GM23248 (cell line): ENCODE measurements at places on chromosomes 16 and 17. TPM values are rescaled to one million over a fixed set of nuclear protein-coding genes. Genes with fewer than 3 reads are reported as not detected.

Gene CBFA2T3
- 0.08 TPM in 1 of 2 replicates, not detected in the other for polyA plus RNA-seq

Gene TRIM47
- 1.2 and 2.0 TPM in 2 replicates for polyA plus RNA-seq

Gene ZFP90
- polyA plus RNA-seq, result 11.9 and 15.6 TPM in 2 replicates

Gene ELMO3
- polyA plus RNA-seq, result 0.10 TPM in 1 of 2 replicates, not detected in the other

Gene MT4
- polyA plus RNA-seq, result not detected in 2 replicates

Gene DPEP3
- polyA plus RNA-seq, result not detected in 2 replicates

Gene FUS
- 154 and 166 TPM in 2 replicates for polyA plus RNA-seq

Gene SLC2A4
- polyA plus RNA-seq, result 0.08 TPM in 1 of 2 replicates, not detected in the other

Gene KCTD13
- polyA plus RNA-seq, result 10.7 and 12.6 TPM in 2 replicates

Gene TMEM106A
- 5.1 and 5.9 TPM in 2 replicates for polyA plus RNA-seq

Gene EFNB3
- polyA plus RNA-seq, result 0.96 and 0.99 TPM in 2 replicates

Gene SLC6A2
- polyA plus RNA-seq, result not detected in 2 replicates

DNA sequence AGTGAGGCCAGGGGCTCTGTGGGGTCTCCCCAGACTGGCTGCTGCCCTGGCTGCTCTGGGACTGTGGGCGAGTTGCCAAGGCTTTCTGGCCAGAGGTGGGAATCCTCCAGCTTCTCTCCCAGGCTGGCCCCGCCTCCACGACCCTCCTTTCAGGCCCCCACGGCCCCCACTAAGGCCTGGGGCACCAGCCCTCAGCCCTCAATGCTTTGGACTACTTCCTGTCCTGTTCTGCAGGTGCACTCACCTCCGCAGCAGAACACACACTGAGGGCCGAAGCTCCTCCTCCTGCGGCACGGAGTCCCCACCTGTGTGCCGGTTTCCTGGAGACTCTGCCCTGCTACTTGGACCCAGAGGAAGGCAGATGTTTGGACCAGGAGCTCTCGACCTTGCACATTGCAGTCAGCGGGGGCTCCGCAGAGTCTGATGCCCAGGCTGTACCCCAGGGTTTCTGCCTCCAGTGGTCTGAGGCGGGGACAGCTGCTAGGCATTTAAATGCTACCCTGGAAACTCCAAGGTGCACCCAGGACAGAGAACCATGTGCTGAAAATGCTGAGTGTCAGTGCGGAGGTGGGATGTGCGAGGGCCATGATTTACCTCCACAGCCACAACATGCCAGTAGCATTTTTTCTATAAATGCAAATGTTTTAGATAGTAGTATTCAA, 223.8 kb downstream of the IRF8 start:
- no peak for DNase-seq

DNA sequence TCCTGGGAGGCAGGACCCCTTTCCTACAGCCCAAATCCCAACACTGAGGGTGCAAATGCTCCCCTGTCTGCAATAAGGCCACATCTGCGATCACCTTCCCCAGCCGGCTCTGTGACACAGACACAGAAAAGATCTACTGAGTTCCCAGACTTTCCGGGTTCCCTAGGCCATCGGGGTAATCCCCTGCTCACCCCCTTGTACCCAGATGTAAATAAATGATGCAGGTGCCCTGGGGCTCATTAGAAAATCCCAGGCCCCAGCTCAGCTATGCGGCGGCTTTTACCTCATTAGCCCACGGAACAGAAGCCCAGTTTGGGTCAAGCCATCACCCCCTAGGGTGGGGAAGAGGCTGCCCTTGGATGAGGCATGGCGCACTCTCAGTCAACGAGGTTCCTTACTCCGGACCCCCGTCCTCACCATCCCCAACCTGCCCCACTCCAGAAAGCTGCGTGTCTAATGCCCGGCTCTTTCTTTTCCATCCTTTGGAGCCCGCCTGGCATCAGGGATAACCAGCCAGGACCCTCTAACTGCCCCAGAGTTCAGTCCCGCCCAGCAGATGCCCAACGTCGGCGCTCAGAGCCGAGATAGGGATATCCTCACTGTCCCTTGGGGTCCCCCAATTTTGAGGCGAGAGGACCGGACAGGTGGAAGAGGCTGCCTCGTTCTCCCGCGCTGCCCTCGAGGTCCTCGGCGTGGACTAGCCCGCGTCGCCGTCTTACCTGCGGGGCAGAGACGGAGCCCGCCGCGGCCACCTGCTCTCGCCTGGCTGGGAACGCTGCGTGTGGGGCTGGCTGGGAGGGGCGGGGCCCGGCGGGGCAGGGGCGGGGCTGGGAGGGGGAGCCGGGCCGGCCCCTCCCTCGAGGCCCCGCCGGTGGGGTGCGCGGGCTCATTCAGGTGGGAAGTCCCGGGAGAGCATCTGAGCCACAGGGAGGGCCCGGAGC, at the start of gene ZNF385C:
Gene ZNF385C, minus strand, starts transcription at position 783 of the 941 bp plus-strand sequence. CDS start 35,417 bp downstream, outside the sequence.
- no peak for DNase-seq

DNA sequence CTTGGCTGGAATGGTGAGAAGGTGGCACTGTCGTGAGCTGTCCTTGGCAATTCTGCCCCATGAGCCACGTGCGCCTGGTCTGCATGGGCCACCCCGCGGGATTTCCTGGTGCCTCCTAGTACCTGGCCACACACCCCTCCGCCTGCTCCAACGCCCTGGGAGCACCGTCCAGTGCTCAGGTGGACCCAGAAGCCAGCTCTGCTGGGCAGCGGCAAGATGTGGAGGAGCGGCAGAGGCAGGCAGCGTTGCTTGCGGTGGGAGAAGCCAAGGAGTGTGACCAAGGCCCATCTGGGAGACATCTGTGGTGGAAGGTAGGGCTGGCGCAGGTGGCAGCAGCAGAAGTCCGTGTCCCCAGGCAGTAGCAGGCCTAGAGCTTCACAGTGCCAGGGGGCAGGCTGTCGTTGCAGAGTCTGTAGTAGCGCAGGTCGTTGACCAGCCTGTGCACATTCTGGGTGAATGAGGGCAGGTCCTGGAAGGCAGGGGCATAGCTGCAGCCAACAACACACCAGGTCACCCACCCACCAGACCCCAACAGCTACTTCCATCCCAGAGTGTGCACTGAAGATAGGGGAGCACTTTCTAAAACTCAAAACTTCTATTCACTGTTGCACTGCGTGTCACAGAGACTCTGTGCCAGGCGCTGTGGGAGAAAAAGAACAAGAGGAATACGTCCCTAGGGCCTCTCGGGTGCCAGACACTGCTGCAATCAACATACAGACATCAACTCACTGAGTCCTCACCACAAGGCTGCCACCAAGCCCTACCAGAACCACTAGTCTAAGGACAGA, 34.9 kb upstream of the GSG1L start:
- no peak for DNase-seq

- DNase-seq, result peak; percentile 94
Measured at GRCh38 chr16:29700253-29700987, 21.4 kb downstream of the QPRT start.

DNA sequence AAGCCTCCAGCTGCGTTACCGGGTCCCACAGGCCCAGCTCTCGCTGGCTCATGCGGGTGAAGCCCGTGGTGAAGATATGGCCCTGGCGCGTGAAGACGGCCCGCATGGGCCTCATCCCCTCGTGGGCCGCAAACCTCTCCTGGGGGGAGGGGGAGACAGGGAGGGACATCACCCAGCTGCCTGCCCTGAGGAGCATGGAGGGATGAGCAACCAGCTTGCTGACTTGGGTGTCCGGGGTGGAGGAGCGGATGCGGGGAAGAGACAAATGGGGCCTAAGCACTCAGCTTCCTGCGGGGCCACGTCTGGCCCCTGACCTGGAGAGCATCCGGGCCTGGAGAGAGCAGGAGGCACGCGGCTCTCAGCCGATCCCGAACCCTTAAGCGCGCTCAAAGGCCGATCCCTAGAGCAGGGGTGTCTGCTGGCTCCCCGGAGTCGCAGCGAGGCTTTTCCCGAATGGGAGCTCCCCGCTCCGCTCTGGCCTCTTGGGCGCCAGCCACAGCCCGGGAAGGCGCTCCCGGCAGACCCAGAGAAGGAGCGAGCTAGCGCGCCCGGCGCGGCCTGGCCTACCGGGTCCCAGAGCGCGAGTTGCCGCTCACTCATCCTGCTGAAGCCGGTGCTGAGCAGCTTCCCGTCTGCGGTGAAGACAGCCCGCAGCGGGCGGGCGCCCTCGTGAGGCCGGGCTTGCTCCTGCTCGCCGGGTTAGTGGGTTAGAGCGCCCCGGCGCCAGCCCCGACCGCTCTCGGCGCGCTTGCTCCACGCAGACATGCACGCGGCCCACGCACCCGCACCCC, 5.0 kb downstream of the CORO6 start:
- peak; percentile 50 for DNase-seq

- DNase-seq, result no peak
Measured at GRCh38 chr16:15445450-15445849, 11.1 kb downstream of the BMERB1 start.

GRCh38 chr16:50121278-50121677, 31.8 kb upstream of the TENT4B start:
- DNase-seq, result no peak

- DNase-seq, result peak; percentile 50
Measured at GRCh38 chr17:64084086-64084939, 45.6 kb downstream of the ERN1 start.

DNA sequence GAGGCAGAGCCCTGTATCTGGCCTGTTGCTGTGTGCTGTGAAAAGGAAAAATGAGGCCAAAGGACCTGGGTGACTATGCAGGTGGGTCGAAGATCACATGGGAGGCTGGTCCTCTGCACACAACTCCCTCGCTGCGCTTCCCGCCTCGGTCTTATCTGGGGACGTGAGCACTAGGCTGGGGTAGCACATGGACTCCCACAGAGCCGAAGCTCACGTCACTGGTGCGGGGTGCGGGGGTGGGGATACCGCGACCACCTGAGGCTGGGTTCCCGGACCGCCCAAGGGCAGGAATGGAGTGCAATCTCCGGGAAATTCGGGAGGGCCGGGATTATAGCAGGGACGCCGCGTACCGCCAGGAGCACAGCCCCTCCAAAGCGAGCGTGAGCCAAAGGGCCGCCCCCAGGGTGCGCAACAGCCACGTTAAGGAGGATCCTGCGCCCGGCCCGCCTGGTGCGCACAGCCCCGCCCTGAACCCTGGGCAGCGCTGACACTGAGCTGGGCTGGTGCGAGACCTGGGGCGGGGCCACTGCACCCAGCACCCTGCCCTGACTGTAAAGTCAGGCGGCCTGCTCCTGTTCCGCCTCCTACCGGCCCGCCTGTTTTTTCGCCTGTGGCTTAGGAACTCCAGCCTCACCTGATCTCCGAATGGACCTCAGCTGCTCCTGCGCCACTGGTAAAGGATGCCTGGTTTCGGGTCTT, 4.8 kb downstream of the MT1A start:
- DNase-seq, result peak; percentile 65

GRCh38 chr16:55045756-55046460, 115.2 kb downstream of the IRX5 start:
- no peak for DNase-seq

DNA sequence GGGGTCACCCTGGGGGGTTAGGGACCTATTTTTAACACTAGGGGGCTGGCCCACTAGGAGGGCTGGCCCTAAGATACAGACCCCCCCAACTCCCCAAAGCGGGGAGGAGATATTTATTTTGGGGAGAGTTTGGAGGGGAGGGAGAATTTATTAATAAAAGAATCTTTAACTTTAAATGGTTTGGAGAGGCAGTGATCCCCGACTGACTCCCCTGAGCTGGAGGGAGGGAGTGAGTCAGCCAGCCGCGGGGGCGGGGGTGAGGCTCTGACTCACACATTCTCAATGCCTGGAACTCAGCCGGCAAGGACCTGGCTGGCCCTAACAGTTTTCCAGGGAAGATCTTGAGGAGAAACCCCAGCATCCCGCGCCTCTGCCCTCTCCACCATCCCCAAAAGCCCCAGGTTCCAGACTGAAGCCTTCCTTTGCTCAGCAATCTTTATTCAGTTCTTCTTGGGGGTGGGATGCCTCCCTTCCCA, 1.5 kb downstream of the HCFC1R1 start:
- peak; percentile 98 for DNase-seq

- no peak for DNase-seq
Measured at GRCh38 chr17:11551442-11551841, 46.8 kb upstream of the DNAH9 start.

DNA sequence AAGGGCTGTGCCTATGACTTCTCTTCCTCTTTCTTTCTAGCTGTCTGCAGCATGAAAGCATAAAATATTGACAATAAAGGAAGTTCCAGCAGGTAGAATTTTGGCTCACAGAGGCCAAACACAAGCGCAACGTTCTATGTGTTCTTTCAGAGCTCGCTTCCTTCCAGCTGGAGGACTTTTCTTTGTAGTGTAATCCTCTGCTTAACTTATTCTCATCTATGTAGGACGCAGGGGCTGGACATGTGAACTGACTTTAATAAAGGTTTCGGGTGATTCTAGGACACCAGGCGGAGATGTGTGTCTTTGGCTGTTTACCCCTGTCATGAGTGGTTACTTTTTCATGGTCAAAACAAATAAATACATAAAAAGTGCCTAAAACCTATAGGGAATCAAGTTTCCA, 191.5 kb upstream of the MAF start:
- DNase-seq, result no peak

DNA sequence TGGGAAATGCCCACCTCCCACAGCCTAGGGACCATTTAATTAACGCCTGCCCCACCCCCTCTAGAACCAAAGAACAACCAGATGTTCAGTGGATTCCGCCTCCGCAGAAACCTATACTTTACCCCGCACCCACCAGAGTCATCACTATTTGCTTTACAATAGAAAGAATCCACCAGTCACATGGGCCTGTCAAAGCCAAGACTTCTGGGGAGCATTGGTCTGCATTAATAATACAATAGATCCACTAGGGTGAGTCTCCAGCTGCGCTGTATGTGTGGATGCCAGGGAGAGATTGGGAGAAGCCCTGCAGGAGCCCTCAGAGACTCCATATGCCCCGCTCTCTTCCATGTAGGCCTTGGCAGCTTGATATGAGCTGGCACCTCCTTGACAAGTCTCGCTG, 31.3 kb downstream of the CLEC19A start:
- no peak for DNase-seq

- no peak for DNase-seq
Measured at GRCh38 chr16:86533767-86534351, 21.2 kb downstream of the MTHFSD start.

GRCh38 chr16:19884611-19885450, at the start of gene GPRC5B:
Gene GPRC5B, minus strand, starts transcription at chr16:19884848. Its CDS starts 12,003 bp downstream, at chr16:19872845.
- peak; percentile 54 for DNase-seq

GRCh38 chr16:58211245-58211644, 13.3 kb upstream of the CSNK2A2 start:
- DNase-seq, result no peak

GRCh38 chr16:17273142-17273561, 197.6 kb downstream of the XYLT1 start:
- peak; percentile 97 for DNase-seq
